ENCODE measurements at places on chromosomes 4 and X.

DNA sequence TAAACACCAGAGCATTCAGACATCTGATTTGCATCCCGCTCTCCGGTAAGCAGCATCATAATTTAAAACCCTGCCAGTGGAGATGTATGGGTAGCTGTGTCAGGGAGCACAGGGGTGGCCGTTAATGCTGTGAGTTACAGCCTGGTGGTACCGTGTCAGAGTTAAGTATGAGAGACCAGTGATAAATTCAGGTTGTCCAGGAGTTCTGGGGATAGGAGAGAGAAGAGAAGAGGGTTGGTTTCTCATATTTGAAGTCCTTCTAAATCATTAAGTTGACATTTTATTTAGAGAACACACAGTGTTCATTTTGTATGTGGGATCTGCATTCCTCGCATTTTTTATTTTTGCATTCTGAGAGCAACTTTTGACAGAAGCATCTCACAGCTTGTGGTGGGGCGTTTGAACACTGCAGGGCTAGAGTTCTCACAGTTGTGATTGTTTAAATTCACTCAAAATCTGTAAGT, 157.6 kb downstream of the DCLK2 start:
- DNase-seq, result no peak

GRCh38 chr4:78057135-78057599, at the start of gene FRAS1:
Gene FRAS1 (plus strand): TSS chr4:78057323. CDS start chr4:78058010, 687 bp downstream.
- DNase-seq, result peak; percentile 21

- no peak for DNase-seq
These were observed 62.5 kb downstream of the SEL1L3 start for GRCh38 chr4:25800245-25800644.

DNA sequence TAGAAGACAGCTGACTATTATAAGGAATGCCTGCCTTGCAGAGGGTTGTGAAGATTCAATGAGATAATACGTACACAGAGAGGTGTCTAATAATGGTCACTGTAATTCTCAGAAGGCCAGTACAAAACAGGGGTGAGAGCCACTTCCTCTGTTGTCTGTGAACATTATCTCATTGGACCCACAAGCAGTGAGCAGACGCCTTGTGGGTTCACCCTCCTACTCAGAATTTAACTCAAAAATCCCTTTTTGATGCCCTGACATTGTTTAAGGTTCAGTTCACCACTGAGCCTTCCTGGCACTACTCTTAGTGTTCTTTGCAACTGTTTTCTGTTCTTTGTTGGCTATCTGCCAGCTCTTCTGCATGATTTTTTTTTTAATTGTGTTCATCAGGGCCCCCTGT, 467.4 kb downstream of the BCOR start:
- no peak for DNase-seq

Data from KG1 (cell line).